ENCODE measurements at places on chromosomes 2 and 18. TPM values are rescaled to one million over a fixed set of nuclear protein-coding genes. Genes with fewer than 3 reads are reported as not detected.

Gene NOSTRIN
- total RNA-seq: not detected

Gene MC5R
- total RNA-seq: 0.26 TPM

Gene GALNT13
- 2.0 TPM for total RNA-seq

Gene EPB41L3
- 92.3 TPM for total RNA-seq

Gene TEX261
- 47.8 TPM for total RNA-seq

Gene LTBP1
- total RNA-seq: 29.7 TPM

Gene RNF152
- total RNA-seq: 73.9 TPM

Gene SLC19A3
- 0.14 TPM for total RNA-seq

Gene ZNF385B
- total RNA-seq: 0.27 TPM

Gene SLC9A4
- 0.07 TPM for total RNA-seq

Gene POTEC
- not detected for total RNA-seq

Gene LRP1B
- total RNA-seq: 2.5 TPM

Gene STAT1
- 447 TPM for total RNA-seq

Gene CRYGC
- not detected for total RNA-seq

Gene RGPD3
- total RNA-seq: 0.10 TPM

Gene SYT4
- total RNA-seq: not detected

Gene DYSF
- total RNA-seq: 140 TPM

Gene UBE2F
- total RNA-seq: 56.8 TPM

Gene ABCG5
- not detected for total RNA-seq

Gene APOB
- 0.07 TPM for total RNA-seq

Gene UNC80
- 0.27 TPM for total RNA-seq

Gene EIPR1
- 26.3 TPM for total RNA-seq

Gene PPP4R3B
- total RNA-seq: 38.2 TPM

Gene OXER1
- 0.43 TPM for total RNA-seq

Gene LIMS3
- total RNA-seq: 3.2 TPM

Gene PPP1R1C
- 1.2 TPM for total RNA-seq

Gene PSD4
- total RNA-seq: 2.6 TPM

Gene MC4R
- not detected for total RNA-seq

Gene RGPD5
- total RNA-seq: 34.7 TPM

Gene GKN1
- not detected for total RNA-seq

Gene SKA1
- 2.6 TPM for total RNA-seq

Gene VSNL1
- total RNA-seq: 0.61 TPM

Gene IL1R2
- total RNA-seq: not detected

Gene HOXD9
- total RNA-seq: not detected

Gene CAVIN2
- 2.8 TPM for total RNA-seq
